Regular cardiac myocyte (primary cell): ENCODE measurements at places on chromosomes 1 and 21. TPM values are rescaled to one million over a fixed set of nuclear protein-coding genes. Genes with fewer than 3 reads are reported as not detected.

ST3GAL3 gene
- total RNA-seq = 14.8 and 22.6 TPM in 2 replicates

SPRR5 gene
- total RNA-seq = not detected in 2 replicates

FAM131C gene
- total RNA-seq = 0.28 TPM in 1 of 2 replicates, not detected in the other

FABP3 gene
- total RNA-seq = 2.7 and 2.8 TPM in 2 replicates

KIF26B gene
- 0.96 and 9.3 TPM in 2 replicates for total RNA-seq

PLA2G2F gene
- not detected in 2 replicates for total RNA-seq

OR10J1 gene
- not detected in 2 replicates for total RNA-seq

TMEM81 gene
- total RNA-seq = 1.7 and 2.7 TPM in 2 replicates

VHLL gene
- total RNA-seq = 0.96 TPM in 1 of 2 replicates, not detected in the other

KCNK2 gene
- 4.2 and 5.1 TPM in 2 replicates for total RNA-seq

LPAR3 gene
- total RNA-seq = 0.19 and 2.0 TPM in 2 replicates

ST6GALNAC3 gene
- total RNA-seq = 0.77 and 0.85 TPM in 2 replicates

RAD54L gene
- 1.4 and 5.6 TPM in 2 replicates for total RNA-seq

S100A12 gene
- total RNA-seq = not detected in 2 replicates

TRIM58 gene
- 1.1 and 3.1 TPM in 2 replicates for total RNA-seq

NDUFS5 gene
- 374 and 589 TPM in 2 replicates for total RNA-seq

SHISAL2A gene
- under 0.01 TPM in 1 of 2 replicates, not detected in the other for total RNA-seq

BECN2 gene
- total RNA-seq = not detected in 2 replicates

UTS2 gene
- total RNA-seq = 0.56 TPM in 1 of 2 replicates, not detected in the other

AMY1A gene
- total RNA-seq = not detected in 2 replicates

PGBD5 gene
- under 0.01 TPM in 2 replicates for total RNA-seq
